Left cardiac atrium (tissue), 4 donors: ENCODE measurements at places on chromosomes 5 and 9. TPM values are rescaled to one million over a fixed set of nuclear protein-coding genes. Genes with fewer than 3 reads are reported as not detected.

The NUTM2G gene
- not detected for total RNA-seq

The THBS4 gene
- 37.1 TPM for total RNA-seq

The MARVELD2 gene
- total RNA-seq = 2.0 TPM

The HAPLN1 gene
- total RNA-seq = 0.73 TPM

The HMGCS1 gene
- total RNA-seq = 43.8 TPM

The PDE8B gene
- 40.2 TPM for total RNA-seq

The PKD2L2 gene
- total RNA-seq = 0.52 TPM

The N4BP3 gene
- total RNA-seq = 1.5 TPM

The SARDH gene
- 0.88 TPM for total RNA-seq

The MED27 gene
- 21.2 TPM for total RNA-seq

The UBQLN1 gene
- 73.3 TPM for total RNA-seq

The STK32A gene
- total RNA-seq = 0.68 TPM

DNA sequence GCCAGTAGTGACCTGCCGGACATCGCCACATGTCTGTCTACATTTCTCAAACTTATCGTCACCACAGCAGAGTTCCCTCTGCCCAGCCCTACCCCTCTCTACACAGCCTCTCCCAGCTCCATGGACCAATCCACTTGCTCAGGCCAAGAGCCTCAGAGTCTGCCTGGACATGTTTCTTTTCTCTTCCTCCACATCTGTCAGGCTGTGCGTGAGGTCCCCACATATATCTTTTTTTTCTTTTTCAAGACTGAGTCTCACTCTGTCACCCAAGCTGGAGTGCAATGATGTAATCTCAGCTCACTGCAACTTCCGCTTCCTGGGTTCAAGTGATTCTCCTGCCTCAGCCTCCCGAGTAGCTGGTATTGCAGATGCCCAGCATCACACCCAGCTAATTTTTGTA lies 62.7 kb upstream of the GGTA1 start:
- no peak for DNase-seq

GRCh38 chr9:122218071-122218934 lies 10.5 kb downstream of the LHX6 start:
- no peak for DNase-seq

- no peak for DNase-seq
Measured at GRCh38 chr9:109766351-109766750, 13.6 kb upstream of the PALM2AKAP2 start.

GRCh38 chr5:73129143-73129542 lies 8.8 kb downstream of the TMEM171 start:
- DNase-seq = no peak

DNA sequence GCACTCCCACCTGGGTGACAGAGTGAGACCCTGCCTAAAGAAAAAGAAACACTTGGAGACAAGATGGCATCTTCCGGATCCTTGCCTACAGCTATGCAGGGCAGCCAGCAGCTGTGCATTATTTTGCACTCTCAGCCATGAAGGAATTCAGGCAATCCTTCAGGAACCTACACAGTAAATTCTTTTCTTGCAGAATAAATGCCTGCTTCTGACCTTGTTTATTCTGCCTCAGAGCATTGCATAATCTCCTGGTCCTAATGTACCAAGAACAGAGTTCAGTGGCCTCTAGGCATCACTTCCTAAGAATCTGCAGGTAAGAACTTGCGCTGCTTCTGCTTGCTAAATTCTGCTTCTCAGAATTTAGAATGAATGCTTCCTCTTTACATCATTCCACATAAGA lies 16.8 kb downstream of the GLDC start:
- DNase-seq = no peak

DNA sequence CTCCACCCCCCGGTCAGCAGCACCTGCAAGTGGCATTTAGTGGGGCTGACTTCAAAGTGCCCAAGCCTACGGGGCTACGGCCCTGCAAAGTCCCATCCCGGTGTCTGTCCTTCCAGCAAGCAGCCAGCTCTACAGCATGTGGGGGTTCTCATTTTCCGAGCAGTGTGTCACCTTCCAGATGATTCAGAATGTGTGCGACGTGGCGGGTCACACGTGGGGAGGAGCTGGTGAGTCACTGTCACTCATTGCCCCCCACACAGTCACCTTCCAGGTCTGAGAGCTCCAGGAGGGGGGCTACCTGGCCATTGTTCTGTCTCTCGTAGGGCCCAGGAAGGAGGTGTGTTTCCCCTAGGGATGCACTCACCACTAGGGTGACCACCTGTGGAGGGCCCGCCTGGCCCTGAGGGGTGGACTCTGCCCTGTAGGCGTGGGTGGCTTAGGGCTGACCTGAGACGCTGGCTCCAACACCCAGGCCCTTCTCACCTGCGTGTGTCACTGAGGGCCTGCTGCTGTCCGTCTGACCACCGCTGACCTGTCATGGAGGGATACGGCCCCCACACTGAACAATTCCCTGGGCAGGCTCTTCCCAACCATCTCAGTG lies 70.2 kb downstream of the SEMA4D start:
- no peak for DNase-seq

DNA sequence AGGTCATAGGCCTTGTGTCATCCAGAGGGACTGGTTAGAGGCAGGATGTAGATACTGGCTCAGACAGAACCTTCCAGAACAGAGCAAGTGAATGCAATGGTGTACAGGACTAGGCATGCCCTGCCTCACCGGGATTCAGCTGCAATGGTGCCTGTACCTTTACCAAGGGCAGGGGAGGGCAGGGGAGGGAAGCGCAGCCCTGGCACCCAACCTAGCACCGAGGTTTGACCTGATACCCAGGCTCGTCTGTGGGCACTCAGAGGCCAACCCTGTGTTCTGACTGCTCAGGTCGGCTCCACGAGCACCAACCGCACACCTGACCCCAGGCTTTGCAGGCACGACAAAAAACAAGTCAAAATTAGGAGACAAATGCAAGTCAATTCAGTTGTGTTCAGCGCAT lies 47.3 kb upstream of the GFPT2 start:
- no peak for DNase-seq

DNA sequence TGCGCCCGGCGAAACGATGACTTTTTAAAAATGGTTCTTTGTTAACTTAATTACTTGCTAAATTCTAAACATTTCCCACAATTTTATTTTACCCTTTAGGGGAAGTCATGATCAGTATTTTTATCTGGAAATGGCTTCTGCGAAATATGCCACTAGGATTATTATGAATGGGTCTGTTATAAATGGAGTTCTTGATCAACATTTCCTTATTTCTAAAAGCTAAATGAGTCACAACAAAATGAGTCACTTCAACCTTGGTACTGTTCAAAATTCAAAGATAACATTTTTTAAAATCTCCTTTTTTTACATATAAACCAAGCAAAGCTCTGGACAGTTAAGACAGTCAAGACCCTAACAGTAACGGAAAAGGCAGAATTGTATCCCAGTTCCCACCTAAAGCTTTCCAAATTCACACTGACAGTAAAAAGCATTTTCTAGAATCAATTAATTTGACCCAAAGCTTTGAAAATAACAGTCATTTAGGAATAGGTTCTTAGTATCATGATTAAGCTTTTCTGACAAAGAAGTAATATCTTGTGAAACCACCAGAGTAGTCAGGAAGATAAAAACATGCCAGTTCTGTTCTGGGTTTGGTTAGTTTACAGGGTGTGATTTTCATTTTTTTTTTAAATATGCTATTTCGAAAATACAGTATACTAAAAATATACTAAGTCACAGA lies 81.7 kb downstream of the LHFPL2 start:
- no peak for DNase-seq

- DNase-seq = no peak
Measured at GRCh38 chr9:83012168-83012921, 50.6 kb downstream of the RASEF start.

DNA sequence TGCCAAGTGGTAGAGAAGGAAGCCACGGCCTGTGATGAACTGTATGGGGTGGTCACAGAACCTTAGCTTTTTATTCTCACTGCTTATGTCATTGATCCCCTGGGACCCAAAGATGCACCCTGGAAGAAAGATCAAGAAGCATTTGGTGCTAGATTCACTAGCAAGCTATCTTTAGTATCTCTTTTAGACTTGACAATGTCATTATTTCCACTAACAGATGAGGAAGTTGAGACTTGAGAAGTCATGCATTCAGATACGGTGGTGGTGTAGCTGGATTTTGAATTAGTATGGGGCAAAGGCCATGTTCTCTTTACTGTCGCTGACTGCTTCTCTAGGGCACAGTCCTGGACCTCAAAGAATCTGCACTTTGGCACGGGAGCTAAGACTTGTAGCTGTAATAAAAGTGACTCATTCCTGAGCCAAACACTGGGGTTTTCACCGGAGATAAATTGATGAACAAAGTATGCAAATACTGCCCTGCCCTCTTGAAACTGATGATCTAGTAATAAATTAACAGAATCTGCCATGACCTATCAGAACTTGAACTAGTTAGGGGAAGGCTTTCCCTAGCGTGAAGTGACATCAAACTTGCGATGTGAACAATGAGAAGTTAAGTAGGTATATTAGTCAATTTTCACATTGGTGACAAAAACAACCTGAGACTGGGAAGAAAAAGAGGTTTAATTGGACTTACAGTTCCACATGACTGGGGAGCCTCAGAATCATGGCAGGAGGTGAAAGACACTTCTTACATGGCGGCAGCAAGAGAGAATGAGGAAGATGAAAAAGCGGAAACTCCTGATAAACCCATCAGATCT lies 5.4 kb downstream of the GDA start:
- no peak for DNase-seq

DNA sequence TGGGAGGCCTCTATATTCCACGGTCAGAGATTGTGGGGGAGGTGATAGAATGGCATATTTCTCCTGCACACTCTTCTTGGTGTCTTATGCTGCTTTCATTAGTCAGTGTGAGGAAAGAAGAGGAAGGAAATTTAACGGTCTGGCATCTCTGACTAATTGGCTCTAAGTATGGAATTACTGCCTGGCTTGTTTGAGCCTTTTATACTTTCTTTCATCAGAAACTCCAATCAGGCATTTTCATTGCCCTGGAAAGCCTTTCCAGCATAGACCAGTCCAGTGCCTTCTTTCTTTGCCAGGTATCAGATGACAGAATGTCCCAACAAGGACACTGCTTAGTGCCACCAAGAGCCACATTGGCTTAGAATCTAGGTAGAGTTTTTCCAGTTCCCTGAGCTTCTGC lies 30.2 kb downstream of the CYSTM1 start:
- no peak for DNase-seq

- DNase-seq = no peak
Measured at GRCh38 chr9:85173967-85174366, 504.4 kb downstream of the NTRK2 start.

GRCh38 chr5:149133795-149134777 lies 7.2 kb upstream of the ABLIM3 start:
- DNase-seq = peak; percentile 86

- DNase-seq = no peak
Measured at GRCh38 chr5:43773478-43773844, 170.5 kb downstream of the NNT start.

GRCh38 chr9:127405344-127406125 lies 8.6 kb downstream of the SLC2A8 start:
- no peak for DNase-seq
